Activated naive CD4-positive, alpha-beta T cell (primary cell): ENCODE measurements at places on chromosomes 7 and 10.

GRCh38 chr7:38215115-38215514 lies 37.1 kb downstream of the STARD3NL start:
- no peak for DNase-seq

DNA sequence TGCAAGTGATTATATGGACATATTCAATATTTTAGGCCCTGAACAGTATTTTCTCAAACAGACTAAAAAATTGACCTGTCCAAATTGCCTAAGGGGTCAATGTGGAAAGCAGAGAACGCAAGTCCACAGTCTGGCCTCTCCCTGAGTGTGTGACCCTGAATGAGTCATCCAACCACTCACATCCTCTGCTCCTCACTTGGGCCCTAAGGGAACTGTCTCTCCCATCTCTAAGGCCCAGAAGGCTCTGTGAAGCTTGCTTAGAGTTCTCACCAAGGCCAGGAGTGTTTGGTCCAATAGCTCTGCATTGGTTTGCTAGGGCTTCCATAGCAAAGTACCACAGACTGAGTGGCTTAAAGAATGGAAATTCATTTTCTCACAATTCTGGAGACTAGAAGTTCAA lies 155.1 kb downstream of the LSM5 start:
- no peak for DNase-seq

GRCh38 chr10:101624526-101625102 lies 36.5 kb downstream of the DPCD start:
- no peak for DNase-seq

DNA sequence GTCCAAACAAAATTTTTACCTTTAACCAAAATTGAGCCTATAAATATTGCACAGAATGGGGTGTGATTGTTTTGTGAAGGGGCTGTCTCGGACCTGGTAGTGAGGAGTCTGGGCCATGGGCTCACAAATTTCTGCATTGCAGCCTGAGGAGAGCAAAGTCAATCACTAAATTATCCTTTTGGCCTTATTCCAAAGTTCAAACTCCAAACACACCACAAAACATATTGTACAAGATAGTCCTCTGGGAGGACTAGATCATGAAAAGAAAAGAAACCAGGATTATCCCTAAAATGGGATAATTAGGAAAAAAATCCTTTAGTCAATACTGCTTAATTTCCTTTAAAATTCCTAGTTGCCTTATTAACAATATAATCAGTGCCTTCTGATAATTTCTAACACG lies 115.5 kb downstream of the BUB3 start:
- DNase-seq: no peak

GRCh38 chr10:95245425-95246055 lies 45.3 kb downstream of the PDLIM1 start:
- DNase-seq: no peak

DNA sequence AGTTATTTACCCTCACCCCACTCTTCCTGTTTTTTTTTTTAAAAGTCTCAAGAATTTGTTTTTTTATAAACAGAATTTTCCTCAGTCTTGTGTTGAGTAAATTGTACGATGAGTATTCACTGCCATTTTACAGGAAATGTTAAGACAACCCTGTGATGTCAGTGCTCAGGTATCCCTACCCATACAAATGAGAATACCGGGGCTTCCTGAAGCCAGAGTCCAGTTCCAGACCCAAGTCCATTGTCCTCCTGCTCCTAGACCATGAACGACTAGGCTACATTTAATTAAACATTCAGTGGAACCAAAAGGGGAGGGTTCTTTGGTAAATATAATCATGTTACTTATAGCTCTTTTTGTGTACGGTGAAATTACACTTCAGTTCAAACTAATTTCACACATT lies 79.2 kb downstream of the GNAI1 start:
- no peak for DNase-seq

DNA sequence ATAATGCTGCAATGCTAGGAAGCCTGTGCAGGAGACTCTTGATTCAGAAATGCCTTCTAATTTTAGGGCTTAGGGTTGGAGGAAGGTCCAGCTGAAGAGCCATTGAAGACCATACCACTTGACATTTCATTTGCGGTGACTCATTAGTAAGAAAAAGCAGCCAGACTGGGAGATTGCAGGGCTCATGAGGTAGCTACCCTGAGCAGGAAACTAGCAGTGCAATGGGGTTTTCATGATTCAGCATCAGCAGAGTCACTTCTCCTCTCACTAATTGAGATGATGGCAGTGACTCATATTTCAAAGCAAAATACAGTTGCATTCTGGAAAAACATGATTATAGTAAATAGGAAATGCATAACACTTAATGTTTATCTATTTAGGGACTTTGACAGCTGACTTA lies 434.1 kb downstream of the DNAJB9 start:
- no peak for DNase-seq

DNA sequence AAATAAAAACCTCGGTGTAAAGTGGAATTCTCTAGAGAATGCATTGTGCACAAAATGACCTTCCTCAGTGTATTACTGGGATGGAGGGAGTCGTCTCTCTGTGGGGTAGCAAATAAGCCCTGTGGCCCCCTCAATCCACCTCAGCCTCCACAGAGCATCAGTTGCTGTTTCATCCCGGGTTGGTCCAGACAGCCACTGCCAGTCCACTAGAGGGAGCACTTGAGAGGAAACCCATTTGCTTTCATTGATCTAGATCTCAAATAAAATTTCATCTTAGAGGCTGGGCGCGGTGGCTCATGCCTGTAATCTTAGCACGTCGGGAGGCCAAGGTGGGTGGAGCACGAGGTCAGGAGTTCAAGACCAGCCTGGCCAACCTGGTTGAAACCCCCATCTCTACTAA lies 1128.7 kb downstream of the CNTNAP2 start:
- DNase-seq: no peak

- DNase-seq: no peak
Measured at GRCh38 chr10:72694476-72695369, 2.8 kb downstream of the MCU start.

GRCh38 chr7:118845791-118846190 lies 621.3 kb downstream of the ANKRD7 start:
- no peak for DNase-seq
